ENCODE measurements at places on chromosomes 13 and 19.
A peak's percentile ranks its signal among the peaks of the same experiment; 100 is the strongest.

- peak; percentile 87 for DNase-seq
Observed at GRCh38 chr19:44845612-44846454, at the start of gene NECTIN2. TSS of gene NECTIN2 (plus strand) at chr19:44846297. CDS start at chr19:44846526, 229 bp downstream.

- DNase-seq = no peak
Observed at GRCh38 chr19:43704002-43704705, 11.7 kb upstream of the IRGC start.

DNA sequence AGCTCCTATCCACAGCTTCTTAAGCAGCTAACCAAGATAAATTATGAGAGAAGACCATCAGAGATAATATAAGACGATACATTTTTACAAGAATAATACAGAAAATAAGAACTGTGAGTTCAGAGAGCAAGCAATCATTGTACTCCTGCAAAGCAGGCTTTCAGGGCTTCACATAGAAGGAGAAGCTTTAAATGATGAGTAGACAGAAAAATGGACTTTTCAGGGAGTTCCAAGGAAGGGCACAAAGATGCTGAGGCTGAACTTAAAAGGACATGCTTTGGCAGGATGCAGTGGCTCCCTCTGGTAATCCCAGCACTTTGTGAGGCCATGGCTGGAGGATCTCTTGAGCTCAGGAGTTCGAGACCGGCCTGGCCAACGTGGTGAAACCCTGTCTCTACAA lies 159.5 kb downstream of the POU4F1 start:
- no peak for DNase-seq

- no peak for DNase-seq
Observed at GRCh38 chr13:109979228-109979627, 192.8 kb upstream of the IRS2 start.

GRCh38 chr13:51590971-51591627 lies 6.8 kb downstream of the WDFY2 start:
- DNase-seq = no peak

- DNase-seq = no peak
Observed at GRCh38 chr13:43295825-43296564, 272.6 kb downstream of the DNAJC15 start.

DNA sequence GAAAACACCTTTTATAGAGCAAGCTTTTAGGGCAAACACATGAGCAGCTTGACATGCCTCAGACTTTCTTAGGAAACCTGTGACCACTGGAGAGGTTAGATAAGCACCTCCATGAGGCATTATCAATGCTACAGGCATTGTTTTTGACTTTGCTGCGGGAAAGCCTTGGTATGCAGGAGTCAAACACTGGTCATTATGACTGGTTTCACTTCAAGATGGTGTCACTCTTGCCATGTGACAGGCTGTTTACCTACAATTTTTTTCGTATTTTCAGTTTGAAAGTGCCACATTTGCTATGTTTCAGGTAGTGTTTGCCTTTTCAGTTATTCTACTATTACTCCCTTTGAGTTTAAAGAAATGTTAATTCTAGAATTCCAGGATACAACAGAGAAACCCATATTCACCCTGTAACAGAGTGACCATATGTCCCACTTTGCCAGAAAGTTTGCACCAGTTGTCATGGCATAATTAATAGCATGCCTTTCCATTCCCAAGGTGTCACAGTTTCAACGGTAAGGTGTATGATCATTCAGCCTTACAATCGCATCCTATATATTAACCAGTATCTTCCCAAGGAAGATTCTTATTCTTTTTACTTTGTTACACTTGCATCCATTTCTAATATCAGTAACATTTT lies 33.0 kb downstream of the USP12 start:
- no peak for DNase-seq

- DNase-seq = no peak
Observed at GRCh38 chr13:84873951-84874350, 925.3 kb downstream of the SLITRK6 start.

DNA sequence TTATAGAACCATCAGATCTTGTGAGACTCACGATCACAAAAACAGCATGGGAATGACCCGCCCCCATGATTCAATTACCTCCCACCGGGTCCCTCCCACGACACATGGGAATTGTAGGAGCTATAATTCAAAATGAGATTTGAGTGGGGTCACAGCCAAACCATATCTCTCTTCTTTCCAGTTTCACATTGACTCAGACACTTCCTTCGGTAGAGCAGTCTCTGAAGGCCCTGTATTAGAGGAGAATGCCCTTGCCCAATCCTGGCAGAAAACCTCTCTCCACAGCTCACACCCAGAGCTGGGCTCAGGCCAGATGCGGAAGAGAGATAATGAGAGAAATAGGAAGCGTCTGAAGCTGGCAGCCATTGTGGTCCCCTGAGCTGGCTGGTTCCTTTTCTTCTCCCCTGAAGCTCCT lies 72.4 kb upstream of the CLDN10 start:
- DNase-seq = peak; percentile 27

DNA sequence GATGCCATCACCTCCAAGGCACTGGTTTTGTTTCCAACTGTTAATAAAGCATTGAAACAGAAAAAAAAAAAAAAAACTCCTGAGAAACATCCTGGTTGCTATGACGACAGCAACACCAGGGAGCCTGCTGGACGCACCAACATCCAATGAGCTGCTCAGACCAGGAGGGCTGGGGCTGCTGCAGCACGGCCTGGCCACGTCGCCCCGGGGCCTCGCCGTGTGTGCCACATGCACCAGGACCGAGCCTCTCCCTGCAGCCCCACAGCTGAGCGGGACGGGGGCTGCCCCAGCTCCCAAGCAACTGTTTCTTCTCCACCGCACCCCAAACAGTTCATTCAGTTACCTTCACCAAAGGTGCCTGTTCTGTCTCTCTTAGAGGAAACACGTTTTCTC lies 54.5 kb downstream of the RASA3 start:
- DNase-seq = no peak

GRCh38 chr13:98559169-98559568 lies 17.7 kb downstream of the STK24 start:
- no peak for DNase-seq

DNA sequence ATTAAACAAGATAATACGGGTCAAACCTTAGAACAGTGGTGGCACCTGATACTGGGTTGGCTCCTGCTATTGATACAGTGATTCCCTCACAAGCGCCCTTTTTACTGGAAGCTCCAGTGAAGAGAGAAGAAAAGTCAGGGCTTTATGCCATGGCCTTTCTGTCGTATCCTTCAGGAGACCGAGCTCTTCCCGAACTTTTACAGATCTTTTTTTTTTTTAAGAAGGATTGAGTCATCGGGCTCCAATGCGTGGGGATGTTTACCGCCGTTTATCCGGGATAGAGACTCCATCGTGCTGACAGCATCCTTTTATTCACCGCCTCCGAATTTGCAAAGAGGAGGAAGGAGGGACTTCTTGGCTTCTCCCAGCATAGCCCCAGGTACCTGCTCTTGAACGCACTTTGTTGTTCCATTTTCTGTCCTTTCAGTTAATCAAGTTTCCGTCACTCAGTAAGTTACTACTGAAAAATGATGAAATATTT lies 574 bp downstream of the ZNF227 start:
- no peak for DNase-seq

DNA sequence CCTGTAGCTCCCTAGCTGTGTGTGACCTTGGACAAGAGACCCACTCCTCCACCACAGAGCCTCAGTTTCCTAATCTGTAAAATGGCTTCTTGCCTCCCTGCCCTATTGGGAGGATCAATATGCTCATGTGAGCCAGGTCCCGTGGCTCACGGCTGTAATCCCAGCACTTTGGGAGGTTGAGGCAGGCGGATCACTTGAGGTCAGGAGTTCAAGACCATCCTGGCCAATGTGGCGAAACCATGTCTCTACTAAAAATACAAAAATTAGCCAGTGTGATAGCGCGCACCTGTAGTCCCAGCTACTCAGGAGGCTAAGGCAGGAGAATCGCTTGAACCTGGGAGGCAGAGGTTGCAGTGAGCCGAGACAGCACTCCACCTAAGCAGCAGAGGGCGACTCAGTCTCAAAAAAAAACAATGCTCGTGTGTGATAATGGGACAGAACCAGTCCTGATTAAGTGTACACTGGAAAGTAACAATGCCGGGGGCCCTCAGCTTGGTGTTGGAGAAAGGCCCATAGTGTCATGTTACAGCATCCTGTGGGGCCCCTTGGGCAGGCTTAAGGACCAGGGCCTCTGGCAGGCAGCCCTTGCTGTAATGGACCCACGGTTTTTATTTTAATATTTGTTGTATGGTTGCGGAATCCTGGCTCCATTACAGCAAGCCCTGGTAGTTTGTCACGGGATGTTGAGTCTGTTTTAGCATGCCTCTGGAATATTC lies 6.8 kb downstream of the RPS11 start:
- DNase-seq = no peak

- DNase-seq = no peak
Observed at GRCh38 chr13:103539265-103539664, 473.0 kb upstream of the SLC10A2 start.

GRCh38 chr19:17685451-17686022 lies 2.6 kb downstream of the UNC13A start:
- DNase-seq = no peak

DNA sequence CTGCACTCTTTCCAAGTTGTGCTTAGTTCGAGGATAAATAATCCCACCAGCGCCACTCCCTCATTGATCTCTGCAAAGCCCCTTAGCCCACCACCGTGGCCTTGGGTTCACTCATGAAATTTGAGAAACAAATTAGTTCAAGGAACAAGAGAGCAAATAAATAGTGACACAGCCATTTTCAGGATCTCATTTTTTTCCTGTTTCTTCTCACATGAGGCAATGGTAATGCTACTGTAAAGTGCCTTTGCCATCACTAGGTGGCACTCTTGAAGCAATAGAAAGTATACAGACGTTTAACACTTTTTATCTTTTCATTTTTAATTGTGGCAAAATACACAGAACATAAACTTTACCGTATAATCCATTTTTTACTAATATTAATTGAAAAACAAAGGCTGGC lies 76.8 kb upstream of the ZNF835 start:
- no peak for DNase-seq

GRCh38 chr13:21546372-21546771 lies 57.6 kb downstream of the MICU2 start:
- no peak for DNase-seq

DNA sequence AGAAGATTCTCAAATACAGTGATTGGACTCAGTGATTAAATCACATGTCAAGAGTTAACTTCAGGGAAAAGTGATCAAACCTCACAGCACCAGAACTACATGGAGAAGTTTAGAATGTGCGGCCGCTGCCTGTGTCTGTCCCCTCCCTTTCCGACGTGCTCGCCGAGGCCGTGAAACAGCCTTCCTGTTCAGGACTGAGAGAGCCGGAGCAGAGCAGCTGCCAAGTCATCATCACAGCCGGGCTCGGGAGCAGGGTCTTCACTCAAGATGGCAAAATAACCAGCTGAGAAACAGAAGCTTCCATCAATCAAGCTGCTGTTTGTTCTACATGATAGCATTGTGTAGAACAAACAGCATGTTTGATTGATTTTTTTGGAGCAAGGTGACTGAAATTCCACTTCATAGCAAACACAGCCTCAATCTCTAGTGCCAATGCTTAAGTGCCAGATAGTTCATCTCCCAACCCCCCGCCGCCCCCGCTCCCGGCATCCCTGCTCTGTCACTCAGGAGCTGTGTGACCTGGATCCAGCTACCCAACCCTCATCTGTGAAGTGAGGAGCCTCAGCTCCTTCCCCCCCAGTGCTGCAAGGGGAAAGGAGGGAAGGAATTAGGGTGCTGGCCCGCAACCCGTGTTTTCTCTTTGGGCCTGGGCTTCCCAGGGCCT lies 70.6 kb downstream of the HSPH1 start:
- DNase-seq = no peak

DNA sequence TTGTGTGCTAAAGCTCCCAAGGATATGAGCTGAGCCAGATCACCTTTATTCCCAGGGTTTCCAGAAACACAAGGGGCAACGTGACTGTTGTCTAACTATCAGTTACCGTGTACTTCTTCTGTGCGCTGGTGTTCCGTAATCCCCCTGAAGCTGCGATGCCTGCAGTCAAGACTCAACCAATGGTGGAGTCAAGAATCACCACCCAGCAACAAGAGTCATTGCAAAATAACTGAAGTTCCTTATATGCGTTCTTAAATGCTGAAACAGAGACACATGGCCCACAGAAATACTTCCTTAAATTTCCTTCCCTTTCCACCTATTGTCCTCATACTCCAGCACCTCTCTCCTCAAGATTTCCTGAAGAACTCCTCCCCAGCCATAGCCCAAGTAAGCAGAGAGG lies 200.2 kb downstream of the KATNAL1 start:
- DNase-seq = no peak

DNA sequence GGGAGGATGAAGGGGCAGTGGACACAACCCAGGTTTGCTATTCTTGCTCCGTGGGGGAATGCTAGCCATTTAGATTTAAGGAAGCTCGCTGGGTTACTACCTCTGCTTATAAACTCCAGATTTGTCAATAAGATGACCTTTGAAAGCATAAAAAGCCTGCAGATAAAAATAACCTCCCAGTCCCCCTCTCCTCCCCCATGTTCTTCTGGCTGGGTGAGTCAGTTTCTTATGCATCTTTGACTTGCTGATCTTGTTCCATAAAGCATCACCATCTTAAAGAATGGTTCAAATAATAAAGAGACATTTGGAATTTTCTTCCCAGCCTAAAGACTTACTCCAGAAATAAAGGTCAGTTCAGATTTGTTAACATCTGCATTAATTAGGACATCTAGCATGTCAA lies 118.3 kb upstream of the RNF113B start:
- DNase-seq = no peak

DNA sequence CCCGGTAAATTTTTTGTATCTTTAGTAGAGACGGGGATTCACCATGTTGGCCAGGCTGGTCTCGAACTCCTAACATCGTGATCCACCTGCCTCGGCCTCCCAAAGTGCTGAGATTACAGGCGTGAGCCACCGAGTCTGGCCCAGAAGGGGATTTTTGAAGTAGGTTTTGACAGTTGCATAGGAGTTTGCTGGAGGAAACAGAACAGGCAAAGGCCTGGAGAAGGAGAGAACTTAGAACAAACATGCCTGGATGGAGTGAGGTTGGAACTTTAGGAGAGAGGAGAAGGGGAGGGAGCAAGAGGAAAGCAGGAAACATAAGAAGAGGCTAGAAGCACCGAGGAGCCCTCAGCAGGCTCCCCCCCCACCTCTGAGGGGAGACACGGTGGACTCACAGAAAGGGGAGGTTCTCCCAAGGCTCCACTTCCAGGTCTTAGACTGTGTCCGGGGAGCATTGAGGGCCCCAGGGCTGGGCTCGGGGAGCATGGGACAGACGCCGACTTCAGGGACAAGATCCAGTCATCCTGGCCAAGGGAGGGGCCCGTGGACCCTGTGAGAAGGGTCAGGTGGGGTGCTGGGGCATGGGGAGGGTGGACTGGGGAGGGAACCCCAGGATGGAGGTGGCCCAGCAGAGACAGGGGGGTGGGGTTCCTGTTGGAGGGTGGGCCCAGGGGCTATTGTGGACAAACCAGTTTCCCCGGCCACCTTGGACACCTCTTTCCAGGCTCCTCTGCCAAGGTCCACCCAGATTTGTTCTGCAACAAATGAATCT lies 1.8 kb upstream of the FBN3 start:
- no peak for DNase-seq

DNA sequence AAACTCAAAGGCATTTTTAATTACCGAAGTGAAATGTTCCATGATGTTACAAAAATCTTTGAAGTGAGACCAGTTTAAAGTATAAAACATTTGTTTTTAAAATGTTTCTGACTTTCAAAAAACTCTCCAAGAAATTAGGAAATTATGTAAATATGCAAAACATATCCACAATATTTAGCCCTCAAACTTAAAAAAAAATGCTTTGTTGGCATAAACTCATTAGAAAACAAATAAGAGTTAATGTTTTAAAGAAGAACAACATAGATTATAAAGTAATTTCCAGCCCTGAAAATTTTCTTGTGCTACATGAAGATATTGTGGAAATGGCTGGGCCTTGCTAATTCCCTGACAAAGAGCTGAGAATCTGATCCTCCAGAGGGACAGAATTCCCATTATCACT lies 199.7 kb upstream of the STARD13 start:
- no peak for DNase-seq

All from stimulated activated CD8-positive, alpha-beta memory T cell treated with anti-CD3 and anti-CD28 coated beads, Interleukin-7, amount 100 ng/mL, for 48 hours (primary cell).